ENCODE measurements at places on chromosomes 3 and 15.
A peak's percentile ranks its signal among the peaks of the same experiment; 100 is the strongest.

DNA sequence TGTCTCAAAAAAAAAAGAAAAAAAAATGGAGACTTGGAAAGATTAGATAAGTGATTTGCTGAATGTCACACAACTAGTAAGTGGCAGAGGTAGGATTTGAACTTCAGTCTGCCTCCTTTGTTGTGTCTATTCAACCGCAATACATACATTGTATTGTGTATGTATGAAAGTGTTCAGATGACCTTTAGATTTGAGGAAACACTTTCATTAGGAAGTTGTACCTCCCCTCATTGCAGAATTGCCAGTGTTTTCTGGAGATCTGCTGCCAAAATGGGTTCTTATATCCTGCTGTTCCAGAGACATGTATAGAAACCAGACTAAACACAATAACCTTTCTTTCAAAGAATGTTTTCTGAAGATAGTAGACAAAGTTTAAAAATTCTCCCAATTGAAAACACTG lies 247.4 kb upstream of the TBL1XR1 start:
- no peak for DNase-seq

DNA sequence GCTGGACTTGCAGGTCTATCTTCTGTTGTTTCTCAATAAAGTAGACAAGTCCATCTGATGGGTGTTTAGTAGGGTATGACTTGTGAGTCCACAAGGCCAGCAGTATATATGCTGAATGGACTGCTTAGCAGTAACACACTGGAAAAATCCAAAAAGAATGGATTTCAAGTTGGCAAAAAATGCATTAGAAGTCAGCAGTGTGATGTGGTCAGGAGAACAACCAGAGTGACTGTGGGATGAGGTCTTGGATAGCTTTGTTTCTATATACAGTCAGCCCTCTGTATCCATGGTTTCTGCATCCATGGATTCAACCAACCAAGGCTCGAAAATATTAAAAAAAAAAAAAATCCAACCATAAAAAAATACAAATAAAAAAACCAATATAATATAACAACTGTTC lies 55.8 kb downstream of the LPP start:
- DNase-seq, result no peak

GRCh38 chr3:48727511-48727910 lies 10.5 kb upstream of the IP6K2 start:
- no peak for DNase-seq

DNA sequence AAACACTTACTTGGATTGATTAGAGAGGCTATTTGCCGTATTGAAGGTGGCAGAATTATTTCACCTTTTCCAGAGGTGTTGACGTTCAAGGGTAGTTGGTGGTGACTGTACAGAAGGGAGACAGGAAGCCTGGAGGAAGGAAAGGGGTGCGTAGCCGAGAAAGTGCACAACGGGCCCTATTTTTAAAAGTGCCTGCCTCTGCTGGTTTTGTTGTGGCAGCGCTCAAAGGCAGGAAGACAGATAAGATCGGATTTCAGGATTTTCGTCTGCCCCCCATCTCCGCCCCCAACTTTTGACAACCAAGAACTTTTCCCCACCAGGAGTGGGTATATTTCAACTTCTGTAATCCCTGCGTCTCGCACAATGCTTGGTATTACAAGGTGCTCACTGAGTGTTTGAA lies 38.5 kb downstream of the SMAD3 start:
- DNase-seq, result no peak

DNA sequence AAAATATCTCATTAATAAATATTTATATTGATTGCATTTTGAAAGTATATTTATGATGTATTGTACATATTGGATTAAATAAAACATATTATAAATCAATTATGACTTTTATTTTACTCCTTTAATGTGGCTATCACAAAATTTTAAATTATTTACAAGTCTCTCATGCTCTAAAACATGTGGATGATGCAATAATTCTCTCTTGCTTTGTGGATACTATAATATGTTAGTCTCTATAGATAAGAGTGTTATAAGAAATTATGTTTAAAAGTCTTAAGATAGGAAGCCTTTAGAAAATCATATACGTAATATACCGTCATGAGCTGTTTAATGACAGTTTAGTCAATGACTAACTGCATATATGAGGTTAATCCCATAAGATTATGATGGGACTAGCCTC lies 547.4 kb upstream of the ALCAM start:
- DNase-seq, result no peak

DNA sequence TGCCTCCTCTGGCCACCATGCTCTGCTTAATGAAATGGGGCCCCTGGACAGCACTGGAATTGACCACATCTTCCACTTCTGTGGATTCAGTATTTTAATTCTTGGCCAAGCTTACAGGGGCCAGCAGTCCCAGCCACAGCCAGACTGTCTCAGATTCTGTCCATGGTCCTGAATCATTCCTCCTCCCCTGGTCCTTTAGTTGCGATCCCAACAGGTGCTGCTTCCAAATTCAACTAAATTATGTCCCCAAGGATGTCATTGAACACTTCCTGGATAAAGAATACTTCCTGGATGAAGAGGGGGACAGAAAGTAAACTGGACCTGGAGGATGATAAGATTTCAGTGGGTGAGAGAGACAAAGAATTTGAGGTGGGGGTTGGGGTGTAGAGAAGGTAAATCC lies 111.1 kb upstream of the FOXB1 start:
- no peak for DNase-seq

DNA sequence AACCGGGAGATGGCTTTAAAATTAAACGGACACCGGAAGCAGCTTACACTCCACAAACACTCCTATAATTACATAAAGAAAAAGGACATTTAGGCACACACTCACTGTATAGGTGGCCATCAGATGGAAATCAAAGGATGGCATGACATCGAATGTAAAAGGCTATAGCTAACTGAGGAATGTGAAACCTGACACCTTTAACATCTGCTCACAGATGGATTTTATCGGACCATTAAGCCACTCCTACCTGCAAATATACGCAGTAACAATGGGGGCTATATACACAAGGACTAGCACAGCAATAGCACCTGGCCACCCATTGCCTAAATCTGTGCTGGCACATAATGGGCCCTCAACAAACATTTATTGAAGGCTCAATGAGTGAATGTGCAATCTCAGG lies 14.5 kb upstream of the RBSN start:
- no peak for DNase-seq

GRCh38 chr3:117628823-117629291 lies 919.3 kb downstream of the TUSC7 start:
- no peak for DNase-seq

- DNase-seq, result no peak
Measured at GRCh38 chr3:37926611-37927010, 64.0 kb upstream of the VILL start.

- no peak for DNase-seq
Measured at GRCh38 chr15:29129926-29130325, 139.7 kb downstream of the NSMCE3 start.

DNA sequence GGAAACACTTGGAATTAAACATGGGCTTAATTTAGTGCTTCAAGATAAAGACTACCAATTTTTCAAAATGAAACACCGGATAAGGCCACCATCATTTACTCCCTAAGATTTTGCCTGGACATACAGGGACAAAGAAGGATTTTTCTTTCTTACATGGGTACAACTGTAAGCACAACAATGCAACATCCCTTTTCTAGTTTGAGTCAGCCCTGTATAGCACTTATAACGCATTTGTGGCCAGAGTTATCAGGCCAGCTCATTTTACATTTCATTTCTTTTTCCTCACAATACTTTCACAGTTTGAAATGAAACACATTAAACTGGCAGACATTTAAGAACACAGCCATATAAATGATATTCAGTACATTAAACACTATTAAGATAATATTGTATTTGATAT lies 9.8 kb upstream of the SUCNR1 start:
- DNase-seq, result no peak

DNA sequence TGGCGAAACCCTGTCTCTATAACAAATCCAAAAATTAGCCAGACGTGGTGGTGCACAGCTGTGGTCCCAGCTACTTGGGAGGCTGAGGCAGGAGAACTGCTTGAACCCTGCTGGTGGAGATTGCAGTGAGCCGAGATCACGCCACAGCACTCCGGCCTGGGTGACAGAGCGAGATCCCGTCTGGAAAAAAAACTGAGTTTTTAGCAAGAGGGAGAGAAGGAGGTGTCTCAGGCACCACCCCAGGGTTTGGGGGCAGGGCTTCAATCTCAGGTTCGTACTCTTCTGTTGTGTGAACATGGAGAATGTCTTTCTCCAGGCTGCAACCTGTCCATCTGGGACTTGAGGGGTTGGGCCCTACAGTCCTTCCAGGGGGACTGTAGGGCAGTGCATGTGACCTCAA lies 2.7 kb downstream of the CHRNA3 start:
- no peak for DNase-seq

GRCh38 chr3:43995547-43996378 lies 245.9 kb upstream of the TOPAZ1 start:
- no peak for DNase-seq

DNA sequence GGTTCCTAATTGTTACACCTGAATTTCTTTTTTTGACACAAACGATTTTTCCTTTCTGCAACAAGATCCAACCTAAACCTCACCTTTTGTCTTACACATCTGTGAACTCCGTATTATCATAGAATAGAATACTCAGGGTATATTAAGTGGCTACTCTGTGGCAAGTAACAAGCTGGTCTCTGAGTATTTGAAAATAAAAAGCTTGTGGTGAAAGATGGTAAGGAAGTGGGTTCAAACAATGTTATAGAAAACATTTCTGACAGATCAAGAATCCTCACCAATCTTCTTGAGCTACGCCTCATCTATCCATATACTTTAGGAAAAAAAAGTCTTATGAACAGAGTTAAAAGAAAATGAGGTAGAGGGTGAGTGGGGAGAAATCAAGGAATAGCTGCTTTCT lies 3.5 kb upstream of the ANKRD28 start:
- no peak for DNase-seq

DNA sequence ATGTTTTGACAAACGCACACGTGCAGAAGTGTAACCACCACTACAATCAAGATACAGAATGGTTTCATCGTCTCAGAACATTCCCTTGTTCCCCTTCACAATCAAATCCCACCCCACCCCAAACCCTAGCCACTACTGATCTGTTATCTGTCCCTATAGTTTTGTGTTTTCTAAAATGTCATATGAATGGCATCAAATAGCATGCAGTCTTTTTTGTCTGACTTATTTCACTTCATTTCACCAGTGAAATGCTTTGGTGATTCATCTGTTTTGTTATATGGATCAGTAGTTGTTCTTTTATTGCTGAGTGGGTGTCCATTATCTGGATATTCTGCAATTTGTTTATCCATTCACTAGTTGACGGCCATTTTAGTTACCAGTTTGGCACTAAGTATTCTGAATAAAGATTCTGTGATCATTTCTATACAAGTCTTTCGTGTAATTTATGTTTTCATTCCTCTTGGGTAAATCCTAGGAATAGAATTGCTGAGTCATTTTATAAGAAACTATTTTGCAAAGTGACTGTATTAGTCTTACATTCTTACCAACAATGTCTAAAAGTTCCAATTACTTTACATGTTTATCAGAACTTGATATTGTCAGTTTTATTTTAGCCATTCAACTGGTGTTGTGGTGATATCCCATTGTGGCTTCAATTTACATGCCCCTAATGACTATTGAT lies 232.8 kb downstream of the CLSTN2 start:
- no peak for DNase-seq

GRCh38 chr3:185353823-185354614 lies 8.9 kb upstream of the MAP3K13 start:
- DNase-seq, result peak; percentile 52

DNA sequence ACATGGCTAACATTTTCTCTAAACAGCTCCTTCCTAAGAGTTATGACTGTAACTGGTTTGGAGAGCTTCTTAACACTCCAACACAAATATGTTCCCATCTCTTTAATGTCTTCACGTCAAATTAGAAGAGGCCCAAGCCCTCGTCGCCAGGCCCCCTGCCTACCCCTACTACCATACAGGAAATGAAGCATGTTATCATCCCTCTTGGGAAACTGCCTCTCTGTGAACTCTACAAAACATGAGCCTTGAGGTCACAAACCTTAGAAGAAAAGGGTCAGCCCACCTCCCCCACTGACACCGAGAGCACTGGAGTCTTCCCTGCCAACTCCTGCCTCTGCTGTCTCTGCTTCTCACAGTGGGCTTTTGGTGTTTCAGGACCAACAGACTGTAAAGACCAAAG lies 243.1 kb upstream of the STT3B start:
- DNase-seq, result no peak

GRCh38 chr15:29343229-29343628 lies 73.6 kb upstream of the NSMCE3 start:
- DNase-seq, result no peak

DNA sequence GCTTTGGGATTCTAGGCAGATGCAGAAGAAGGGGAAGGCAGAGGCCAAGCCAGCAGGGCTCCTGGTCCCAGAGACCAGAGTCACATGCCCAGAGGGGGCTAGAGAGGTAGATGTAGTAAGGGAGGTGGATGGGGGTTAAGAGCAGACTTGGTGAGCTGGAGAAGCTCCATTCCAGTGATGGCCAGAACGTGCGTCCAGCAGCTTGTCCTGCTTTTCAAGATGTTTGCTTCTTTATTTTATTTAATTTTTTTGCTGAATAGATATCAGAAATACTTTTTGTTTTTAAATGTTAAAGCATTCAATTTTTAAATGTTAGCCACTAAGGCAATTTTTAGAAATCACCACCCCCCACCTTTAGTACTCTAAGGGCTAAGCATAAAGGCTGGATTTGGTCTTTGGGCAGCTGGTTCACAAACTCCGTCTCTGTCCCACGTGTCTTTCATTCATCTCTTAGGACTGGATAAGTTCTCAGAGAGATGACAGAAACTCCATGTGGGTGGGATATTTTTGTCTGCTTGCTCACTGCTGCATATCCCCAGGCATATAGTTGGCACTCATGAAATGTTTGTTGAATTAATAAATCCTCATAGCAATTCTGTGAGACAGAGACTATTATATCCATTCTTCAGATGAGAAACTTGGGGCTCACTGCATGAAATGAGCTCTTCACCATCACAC lies 6.7 kb downstream of the COLQ start:
- DNase-seq, result no peak
